ENCODE measurements at places on chromosomes 2 and 18.

DNA sequence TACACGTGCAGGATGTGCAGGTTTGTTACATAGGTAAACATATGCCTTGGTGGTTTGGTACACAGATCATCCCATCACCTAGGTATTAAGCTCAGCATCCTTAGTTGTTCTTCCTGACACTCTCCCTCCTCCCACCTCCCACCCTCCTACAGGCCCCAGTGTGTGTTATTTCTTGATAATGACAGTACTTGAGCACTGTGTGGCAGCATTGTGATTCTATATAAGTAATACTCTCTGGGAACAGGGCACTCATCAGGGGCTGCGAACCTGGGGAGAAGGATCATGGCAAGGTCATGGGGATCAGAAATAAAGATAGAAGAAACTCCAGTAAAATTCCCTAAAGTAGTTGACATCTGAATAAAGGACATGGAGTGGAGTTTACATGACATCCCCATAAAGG is 1256.2 kb upstream of the CRIM1 start:
- no peaks in the 10 kb centered on the region for H3K27me3 ChIP-seq
- H3K4me3 ChIP-seq = no peak overlapping the region
- no peak for DNase-seq
- no peaks in the 10 kb centered on the region for H3K36me3 ChIP-seq
- H3K4me1 ChIP-seq = no peaks in the 10 kb centered on the region
- H3K27ac ChIP-seq = no peak overlapping the region

GRCh38 chr2:9170458-9171130 is 36.0 kb upstream of the ASAP2 start:
- no peak overlapping the region for H3K4me3 ChIP-seq
- no peak for DNase-seq
- H3K27me3 ChIP-seq = no peaks in the 10 kb centered on the region
- H3K4me1 ChIP-seq = no peaks in the 10 kb centered on the region

- H3K27ac ChIP-seq = peak overlapping the region; percentile 83
- H3K4me3 ChIP-seq = no peak overlapping the region
- DNase-seq = no peak
Measured at GRCh38 chr2:175599966-175600831, 401.9 kb downstream of the LNPK start.

GRCh38 chr2:172806493-172806892 is 70.8 kb downstream of the RAPGEF4 start:
- DNase-seq = no peak
- H3K27me3 ChIP-seq = no peaks in the 10 kb centered on the region
- H3K4me3 ChIP-seq = no peak overlapping the region
- H3K36me3 ChIP-seq = no peaks in the 10 kb centered on the region
- H3K27ac ChIP-seq = no peak overlapping the region

- H3K27ac ChIP-seq = no peak overlapping the region
- H3K27me3 ChIP-seq = no peaks in the 10 kb centered on the region
- H3K4me3 ChIP-seq = no peak overlapping the region
- H3K36me3 ChIP-seq = no peaks in the 10 kb centered on the region
- H3K4me1 ChIP-seq = no peaks in the 10 kb centered on the region
- DNase-seq = no peak
Measured at GRCh38 chr2:135586148-135586547, 54.9 kb downstream of the R3HDM1 start.

DNA sequence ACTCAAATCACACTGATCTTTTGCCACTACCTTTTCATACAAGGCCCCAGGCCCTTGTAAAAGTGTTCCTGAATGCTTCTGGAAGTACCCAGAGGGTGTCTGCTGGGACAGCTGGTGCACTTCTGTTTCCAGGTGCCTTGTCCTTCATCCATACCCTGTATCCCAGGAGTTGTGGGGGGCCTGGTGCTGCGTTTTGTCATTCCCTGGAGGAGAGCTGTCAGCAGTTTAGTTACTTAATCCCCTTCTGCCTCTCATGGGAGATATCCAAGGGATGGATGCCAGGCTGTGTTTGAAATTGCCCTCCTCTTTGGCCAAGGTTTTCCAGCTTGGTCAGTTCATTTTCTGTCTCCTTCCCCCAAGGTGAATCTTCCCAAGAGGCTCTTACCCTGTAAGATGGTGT is 158.3 kb downstream of the WDSUB1 start:
- H3K27ac ChIP-seq = no peak overlapping the region
- H3K4me3 ChIP-seq = no peak overlapping the region
- H3K27me3 ChIP-seq = no peaks in the 10 kb centered on the region
- H3K36me3 ChIP-seq = no peaks in the 10 kb centered on the region
- no peaks in the 10 kb centered on the region for H3K4me1 ChIP-seq

DNA sequence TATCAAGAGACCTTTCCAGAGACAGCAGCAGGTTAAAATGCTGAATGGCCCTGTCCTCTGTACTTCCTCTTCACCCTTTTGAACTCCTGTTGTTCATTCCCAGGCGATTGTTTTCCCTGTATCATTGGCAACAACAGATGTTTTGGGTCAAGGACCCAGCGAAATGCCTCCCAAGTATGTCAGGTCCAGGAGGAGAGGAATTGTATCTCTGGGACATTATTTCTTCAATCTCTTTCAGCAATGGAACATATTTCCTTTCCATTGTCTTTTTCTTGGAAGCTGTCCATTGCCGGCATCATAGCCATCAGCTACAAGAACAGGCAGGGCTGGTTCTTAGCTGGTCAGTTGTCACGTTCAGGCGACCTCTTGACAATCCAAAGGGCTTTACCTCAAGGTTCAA is 76.2 kb downstream of the NRP2 start:
- no peak overlapping the region for H3K4me3 ChIP-seq
- no peak overlapping the region for H3K27ac ChIP-seq
- no peaks in the 10 kb centered on the region for H3K27me3 ChIP-seq
- H3K36me3 ChIP-seq = no peaks in the 10 kb centered on the region
- no peaks in the 10 kb centered on the region for H3K4me1 ChIP-seq
- no peak for DNase-seq

GRCh38 chr2:24432121-24432520 is 58.9 kb upstream of the NCOA1 start:
- no peaks in the 10 kb centered on the region for H3K27me3 ChIP-seq
- DNase-seq = no peak
- no peak overlapping the region for H3K27ac ChIP-seq
- no peaks in the 10 kb centered on the region for H3K36me3 ChIP-seq
- no peaks in the 10 kb centered on the region for H3K4me1 ChIP-seq

DNA sequence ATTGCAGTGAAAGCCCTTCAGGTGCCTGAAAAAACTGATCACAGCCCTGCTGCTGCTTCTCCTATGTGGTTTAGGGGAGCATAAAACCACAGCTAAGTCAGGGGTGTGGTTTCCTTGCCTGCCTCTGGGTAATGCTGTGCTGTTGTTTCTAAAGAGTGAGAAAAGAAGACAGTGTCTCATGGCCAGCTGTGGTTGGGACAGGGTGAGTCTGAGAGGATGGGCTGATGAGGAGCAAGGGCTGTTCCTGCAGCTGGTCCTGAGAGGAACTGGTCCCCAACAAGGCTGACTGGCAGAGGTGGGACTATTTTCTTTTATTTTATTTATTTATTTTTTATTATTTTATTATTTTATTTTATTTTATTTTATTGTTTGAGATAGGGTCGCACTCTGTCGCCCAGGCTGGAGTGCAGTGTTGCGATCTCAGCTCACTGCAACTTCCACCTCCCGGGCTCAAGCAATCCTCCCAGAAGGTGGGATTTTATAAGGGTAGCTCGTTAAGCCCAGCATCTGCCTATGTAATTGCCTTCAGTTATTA is 236.7 kb downstream of the FHOD3 start:
- no peak for DNase-seq
- no peak overlapping the region for H3K4me3 ChIP-seq
- no peaks in the 10 kb centered on the region for H3K4me1 ChIP-seq
- no peaks in the 10 kb centered on the region for H3K27me3 ChIP-seq

DNA sequence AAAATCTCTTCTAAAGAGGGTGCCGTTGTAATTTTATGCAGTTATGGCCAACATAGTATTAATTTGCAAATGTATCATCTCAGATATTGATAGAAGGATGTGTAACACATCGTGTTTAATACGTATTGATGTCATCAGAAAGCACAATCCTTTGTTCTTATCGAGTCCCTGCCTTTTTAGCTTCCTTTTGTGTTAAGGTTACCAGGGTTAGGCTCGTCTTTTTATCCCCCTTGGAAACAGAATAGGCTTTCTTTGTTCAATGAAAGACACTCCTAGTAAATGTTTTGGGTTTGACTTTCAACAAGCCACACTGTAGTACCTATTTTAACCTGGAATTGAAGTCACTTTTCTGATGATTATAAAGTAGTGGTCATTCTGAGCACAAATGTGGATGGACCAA is 136.2 kb downstream of the WDR7 start:
- H3K27ac ChIP-seq = no peak overlapping the region
- H3K4me1 ChIP-seq = no peaks in the 10 kb centered on the region
- no peak overlapping the region for H3K4me3 ChIP-seq
- DNase-seq = no peak
- no peaks in the 10 kb centered on the region for H3K27me3 ChIP-seq

- no peak for DNase-seq
- peaks cover 4% of the 10 kb centered on the region for H3K27me3 ChIP-seq
- no peaks in the 10 kb centered on the region for H3K36me3 ChIP-seq
- H3K4me3 ChIP-seq = no peak overlapping the region
- no peak overlapping the region for H3K27ac ChIP-seq
Measured at GRCh38 chr2:139160836-139161235, 380.6 kb upstream of the NXPH2 start.

- no peak for DNase-seq
- H3K27me3 ChIP-seq = no peaks in the 10 kb centered on the region
- H3K36me3 ChIP-seq = no peaks in the 10 kb centered on the region
- H3K27ac ChIP-seq = no peak overlapping the region
- no peak overlapping the region for H3K4me3 ChIP-seq
Measured at GRCh38 chr2:179233626-179234430, 30.8 kb downstream of the SESTD1 start.

DNA sequence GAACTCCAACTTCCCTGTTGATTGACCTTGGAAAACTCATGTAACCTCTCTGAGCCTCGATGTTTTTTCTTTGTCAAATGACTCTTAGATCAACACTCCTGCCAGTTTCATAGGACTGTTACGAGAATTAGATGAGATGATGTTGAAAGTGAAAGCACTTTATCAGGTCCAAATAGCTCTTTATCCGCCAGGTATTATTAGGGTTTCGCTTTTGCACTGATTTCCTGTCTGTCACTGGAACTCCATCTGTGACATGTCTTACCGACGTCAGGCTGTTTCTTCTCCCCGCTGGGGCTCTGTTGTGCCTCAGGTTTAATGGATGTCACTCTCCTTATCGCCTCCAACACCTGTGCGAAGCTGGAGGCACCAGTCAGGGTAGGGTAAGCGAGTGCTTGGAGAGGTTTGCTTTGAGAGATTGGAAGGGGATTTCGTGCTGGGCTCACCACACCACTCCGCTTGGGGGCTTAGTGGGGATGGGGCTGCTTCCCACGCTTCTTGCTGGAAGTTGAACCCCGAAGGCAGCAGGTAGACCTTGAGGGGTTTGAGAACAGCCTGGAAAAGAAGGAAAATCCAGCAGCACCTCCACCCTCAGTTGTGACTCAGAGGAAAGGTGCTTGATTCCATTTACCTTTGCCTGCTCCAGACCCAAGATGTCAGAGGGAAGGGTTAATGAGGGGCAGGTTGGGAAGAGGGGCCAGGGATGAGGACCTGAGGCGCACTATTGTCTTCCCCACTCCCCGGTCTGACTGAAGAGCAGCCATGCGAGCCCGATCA is 4.3 kb downstream of the GAD1 start:
- H3K27me3 ChIP-seq = peaks cover 18% of the 10 kb centered on the region
- peaks cover 21% of the 10 kb centered on the region for H3K4me1 ChIP-seq
- H3K36me3 ChIP-seq = no peaks in the 10 kb centered on the region
- DNase-seq = no peak
- H3K4me3 ChIP-seq = peak overlapping the region; percentile 7

DNA sequence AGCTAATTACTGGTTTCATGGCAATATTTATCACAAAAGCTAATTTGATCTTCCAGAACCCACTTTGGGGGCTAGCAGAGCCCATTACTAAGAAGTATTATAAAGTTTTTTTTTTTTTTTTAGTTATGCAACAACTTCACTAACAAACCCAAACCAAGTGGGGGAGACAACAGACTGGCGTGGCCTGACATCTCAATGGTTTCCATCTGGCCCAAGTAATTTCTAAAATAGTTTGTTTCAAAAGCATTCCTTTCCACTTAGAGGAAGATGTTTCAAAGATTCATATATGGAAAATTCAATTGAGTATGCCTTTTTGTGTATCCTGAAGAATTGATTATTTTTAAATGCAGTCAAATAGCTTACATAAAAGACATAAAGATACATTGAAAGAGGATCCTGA is 367.1 kb downstream of the HRH4 start:
- H3K27me3 ChIP-seq = no peaks in the 10 kb centered on the region
- no peak for DNase-seq
- no peaks in the 10 kb centered on the region for H3K36me3 ChIP-seq
- no peaks in the 10 kb centered on the region for H3K4me1 ChIP-seq

DNA sequence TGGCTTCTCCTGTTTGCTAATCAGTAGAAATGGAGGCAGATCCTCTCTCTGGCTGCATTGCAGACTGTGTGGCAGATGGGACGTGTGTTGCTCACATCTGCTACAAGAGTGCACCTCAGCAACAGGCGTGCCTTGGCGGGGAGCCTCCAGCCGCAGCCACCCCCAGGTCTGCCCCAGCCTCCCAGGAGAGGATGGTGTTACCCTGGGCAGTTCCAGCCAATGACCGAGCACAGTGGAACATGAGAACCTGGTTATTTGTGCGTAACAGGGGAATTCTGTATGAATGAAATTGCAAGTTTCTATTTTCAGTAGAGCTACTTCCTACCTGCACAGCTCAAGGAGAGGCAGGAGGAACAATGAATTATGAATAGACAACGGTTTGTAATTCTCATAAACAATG is 130.6 kb upstream of the CBLN2 start:
- no peak for DNase-seq
- no peaks in the 10 kb centered on the region for H3K4me1 ChIP-seq

DNA sequence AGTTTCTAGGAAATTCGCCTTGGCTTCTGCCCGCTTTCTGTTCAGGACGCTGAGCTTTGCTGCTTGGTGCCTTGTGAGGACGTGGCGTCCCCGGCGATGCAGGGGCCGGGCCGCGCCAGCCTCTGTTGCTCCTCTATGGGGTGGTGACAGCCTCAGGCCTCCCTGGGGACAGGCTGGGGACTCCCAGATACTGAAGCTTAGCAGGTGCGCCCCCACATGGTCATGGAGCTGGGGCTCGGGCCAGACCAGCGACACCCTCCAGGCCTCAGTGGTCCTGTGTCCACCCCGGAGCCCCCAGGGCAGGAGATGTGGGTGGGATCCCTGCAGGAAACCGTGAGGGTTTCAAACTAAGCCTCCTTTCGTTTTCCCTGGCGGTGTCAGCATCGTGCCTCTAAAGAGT is 29.2 kb downstream of the KCNG2 start:
- no peaks in the 10 kb centered on the region for H3K4me1 ChIP-seq
- no peak for DNase-seq
- H3K27me3 ChIP-seq = no peaks in the 10 kb centered on the region
- no peaks in the 10 kb centered on the region for H3K36me3 ChIP-seq
- no peak overlapping the region for H3K4me3 ChIP-seq
- no peak overlapping the region for H3K27ac ChIP-seq
